ENCODE measurements at places on chromosomes 5 and 9.

DNA sequence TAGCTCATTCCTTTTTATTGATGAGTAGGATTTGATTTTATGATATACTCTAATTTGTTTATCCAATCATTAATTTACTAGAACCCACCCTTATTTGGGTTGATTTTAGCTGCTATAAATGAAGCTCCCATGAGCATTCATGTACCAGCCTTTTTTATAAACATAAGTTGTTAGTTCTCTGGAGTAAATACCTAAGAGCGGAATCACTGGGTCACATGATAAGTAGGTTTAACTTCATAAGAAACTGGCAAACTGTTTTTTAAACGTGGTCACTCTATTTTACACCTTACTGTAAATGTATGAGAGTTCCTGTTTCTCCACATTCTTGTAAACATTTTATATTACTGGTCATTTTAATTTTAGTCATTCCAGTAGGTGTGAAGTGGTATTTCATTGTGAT, 364.6 kb downstream of the NPR3 start:
- DNase-seq, result no peak

- peak; percentile 61 for DNase-seq
Measured at GRCh38 chr9:134641173-134641989, at the start of gene COL5A1. Gene COL5A1 (plus strand): TSS chr9:134641803. CDS start chr9:134642188, 385 bp downstream.

DNA sequence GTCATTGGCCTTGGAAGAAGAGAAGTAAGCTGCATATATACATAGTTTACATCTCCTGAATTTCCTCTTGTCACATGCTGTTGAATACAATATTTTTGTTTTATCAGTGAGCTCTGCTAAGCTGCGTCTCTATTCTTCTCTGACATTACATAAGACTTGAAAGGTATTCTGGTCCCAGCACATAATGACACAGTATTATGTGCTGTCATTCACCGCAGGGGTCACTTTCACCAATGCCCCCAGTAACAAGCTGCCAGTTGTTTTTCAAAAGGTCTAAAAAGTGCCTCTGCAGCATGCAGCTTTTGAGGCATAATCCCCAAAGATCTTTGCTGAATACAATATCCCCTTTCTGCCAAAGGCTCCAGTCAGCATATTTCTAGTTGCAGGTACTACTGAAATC, 349.0 kb upstream of the FAM174A start:
- no peak for DNase-seq

- peak; percentile 6 for DNase-seq
Measured at GRCh38 chr5:76082772-76083554, at the start of gene SV2C. Gene SV2C (plus strand): TSS chr5:76083383. CDS start chr5:76131751, 48,368 bp downstream.

- peak; percentile 76 for DNase-seq
Measured at GRCh38 chr9:128341435-128341849, 1.1 kb downstream of the SLC27A4 start.

- peak; percentile 62 for DNase-seq
Measured at GRCh38 chr5:125700380-125700861, 722.8 kb upstream of the GRAMD2B start.

GRCh38 chr5:168176251-168176650, 115.2 kb upstream of the WWC1 start:
- DNase-seq, result no peak

- DNase-seq, result no peak
Measured at GRCh38 chr5:173268750-173269432, 33.9 kb upstream of the NKX2-5 start.

DNA sequence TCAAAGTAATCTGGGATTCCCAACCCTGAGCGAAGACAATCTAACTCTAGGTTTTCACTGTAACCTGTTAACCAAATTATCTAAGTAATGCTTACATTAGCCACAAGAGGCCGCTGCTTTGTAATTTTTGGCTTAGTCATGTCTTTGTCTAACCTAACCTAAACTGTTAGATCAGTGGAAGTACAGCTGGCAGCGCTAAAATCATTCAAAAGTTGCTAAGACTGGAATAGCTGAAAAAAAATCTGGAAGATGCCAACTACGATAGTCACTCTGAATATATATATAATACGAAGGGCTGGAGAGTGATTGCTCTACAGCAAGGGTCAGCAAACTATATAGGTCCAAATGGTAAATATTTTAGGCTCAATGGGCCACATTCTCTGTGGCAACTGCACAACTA, 60.2 kb downstream of the FBXO38 start:
- DNase-seq, result peak; percentile 68

GRCh38 chr5:97623441-97623840, 440.4 kb upstream of the RIOK2 start:
- DNase-seq, result no peak

GRCh38 chr5:124438903-124439281, 307.5 kb downstream of the ZNF608 start:
- no peak for DNase-seq

- DNase-seq, result no peak
Measured at GRCh38 chr5:33338336-33339110, 102.2 kb upstream of the TARS1 start.

DNA sequence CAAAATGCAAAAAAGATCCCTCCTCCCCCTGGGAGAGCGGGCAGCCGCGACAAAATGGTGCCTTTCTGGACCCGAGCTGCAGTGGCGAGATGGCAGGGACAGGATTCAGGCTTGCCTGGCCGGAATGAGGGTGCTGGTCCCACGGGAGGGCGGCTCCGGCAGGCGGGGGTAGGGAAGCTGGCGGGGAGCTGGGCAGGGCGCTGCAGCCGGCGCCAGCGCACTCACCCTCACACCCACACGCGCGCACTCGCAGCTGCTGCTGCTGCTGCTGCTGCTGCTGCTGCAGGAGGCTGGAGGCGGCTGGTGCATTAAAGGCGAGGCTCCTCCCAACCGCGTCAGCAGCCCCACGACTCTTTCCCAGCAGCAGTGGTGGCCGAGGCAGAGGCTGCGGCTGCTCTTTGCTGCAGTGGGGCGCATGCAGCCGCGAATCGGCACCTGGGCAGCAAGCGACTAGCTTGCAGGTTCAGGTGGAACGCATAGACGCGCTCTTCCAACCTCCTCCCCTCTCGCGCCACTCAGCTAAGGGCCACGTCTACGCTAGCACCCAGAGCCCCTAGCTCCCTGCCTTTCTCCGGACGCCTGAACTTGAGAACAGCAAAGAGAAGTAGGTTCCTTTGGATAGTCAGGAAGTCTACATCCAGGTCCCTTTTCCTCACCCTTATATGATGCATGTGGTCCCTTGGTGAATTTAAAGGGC, at the start of gene PPP2R2B:
Gene PPP2R2B (minus strand): TSS at position 282 of the 697 bp plus-strand sequence.
- no peak for DNase-seq

- no peak for DNase-seq
Measured at GRCh38 chr5:151155775-151156506, 1.6 kb downstream of the ANXA6 start.

- DNase-seq, result no peak
Measured at GRCh38 chr5:58348996-58349728, 110.7 kb downstream of the PLK2 start.

DNA sequence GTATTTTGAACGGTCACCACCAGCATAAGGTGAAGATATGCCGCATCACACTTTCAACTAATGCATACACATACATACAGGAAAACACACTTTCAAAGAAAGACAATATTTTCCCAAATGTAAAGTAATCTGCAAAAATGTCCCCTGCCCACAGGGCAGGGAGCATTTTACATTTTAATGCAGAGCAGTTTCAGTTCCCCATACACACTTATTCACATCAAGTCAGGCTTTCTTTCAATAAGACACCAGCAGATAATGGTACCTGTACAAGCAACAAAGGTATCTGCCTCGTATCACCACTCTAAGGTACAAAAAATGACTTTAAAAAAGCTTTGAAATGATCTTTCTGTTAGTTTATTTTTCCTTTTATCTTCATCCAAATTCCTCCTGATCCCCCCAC, 247.1 kb upstream of the CCNG1 start:
- no peak for DNase-seq

- no peak for DNase-seq
Measured at GRCh38 chr9:122356627-122357026, 14.2 kb upstream of the PTGS1 start.

GRCh38 chr9:21679432-21679831, 123.0 kb upstream of the MTAP start:
- DNase-seq, result no peak

GRCh38 chr9:21252721-21253547, 13.1 kb upstream of the IFNA14 start:
- no peak for DNase-seq

DNA sequence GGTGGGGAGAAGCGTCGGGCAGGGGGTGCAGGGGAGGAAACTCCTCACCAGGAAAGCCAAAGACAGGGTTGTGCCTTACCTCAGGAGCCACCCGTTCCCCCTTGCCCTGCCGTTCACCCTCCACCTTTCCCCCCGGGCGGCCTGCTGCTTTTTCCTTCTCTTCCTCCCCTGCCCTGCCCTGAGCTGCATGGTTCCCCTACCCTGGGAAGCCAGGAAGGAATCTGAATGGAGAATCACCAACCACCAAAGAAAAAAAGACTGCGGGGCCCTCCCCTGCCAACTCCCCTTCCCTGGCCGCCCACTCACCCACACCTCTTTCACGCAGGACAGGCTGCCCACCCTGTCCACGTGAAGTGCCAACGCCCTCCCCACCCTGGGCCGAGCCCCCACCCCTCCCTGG, 820 bp upstream of the NFX1 start:
- no peak for DNase-seq

GRCh38 chr9:136541179-136541578, 4.7 kb downstream of the NOTCH1 start:
- DNase-seq, result no peak

- no peak for DNase-seq
Measured at GRCh38 chr9:123440256-123440655, 84.3 kb downstream of the CRB2 start.

DNA sequence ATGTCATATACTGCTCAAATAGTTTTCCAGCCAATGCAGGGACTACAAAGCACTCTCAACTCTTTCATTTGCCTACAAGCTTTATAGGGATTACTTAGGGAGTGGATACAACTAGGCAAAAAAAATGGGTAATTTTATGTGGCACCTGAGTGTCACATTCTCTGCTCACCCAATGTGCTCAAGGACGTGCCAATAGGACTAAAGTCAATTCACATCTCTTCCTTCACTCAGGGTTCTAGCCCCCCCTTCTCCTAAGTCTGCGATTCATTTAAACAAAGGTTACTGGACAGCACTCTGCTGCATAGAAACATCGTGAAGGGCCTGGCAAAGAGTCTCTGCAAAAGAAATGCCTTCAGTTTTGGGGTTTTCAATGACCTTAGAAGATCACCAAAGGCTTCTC, 142.3 kb downstream of the TSSK1B start:
- DNase-seq, result no peak

GRCh38 chr9:19770973-19771372, 17.9 kb downstream of the SLC24A2 start:
- DNase-seq, result no peak

DNA sequence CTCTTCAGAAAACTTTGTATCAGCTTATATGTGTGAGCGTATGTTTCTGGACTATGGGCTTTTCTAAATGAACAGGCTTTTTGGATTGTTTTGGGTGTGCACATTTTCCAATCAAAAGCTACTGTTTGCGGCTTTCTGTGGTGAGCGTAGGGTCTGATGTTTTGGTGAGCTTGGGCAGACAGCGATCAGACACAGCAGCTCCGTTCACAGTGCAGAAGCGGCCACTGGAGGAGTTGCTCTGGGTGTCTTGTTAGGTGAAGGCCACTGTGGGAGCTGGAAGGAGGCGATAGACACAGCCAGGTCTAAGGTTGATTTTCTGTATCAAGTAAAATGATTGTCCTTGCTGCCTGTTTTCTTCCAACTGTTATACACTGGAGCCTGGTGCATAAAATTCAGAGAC, 11.1 kb downstream of the PRRC2B start:
- DNase-seq, result no peak

GRCh38 chr9:2419347-2419746, 202.2 kb upstream of the VLDLR start:
- DNase-seq, result no peak

DNA sequence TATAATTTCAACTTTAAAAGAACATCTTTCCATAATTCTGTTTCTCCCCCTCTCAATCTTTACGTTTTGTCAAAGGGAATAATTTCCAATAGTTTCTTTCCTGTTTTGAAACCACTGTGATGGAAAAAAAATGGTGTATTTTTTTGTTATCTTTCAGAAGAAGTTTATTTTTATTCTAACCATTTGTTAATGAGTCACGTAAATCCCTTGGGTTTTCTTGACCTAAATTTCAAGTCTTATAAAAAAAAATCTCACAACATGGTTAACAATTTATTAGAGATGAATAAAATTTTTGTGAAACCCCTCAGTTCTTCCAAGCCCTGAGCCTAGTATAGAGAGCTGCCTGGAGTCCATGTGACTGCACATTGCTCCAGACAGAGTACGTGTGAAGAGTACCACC, 106.1 kb upstream of the FBXL17 start:
- DNase-seq, result no peak

GRCh38 chr5:78602400-78602799, 46.2 kb downstream of the LHFPL2 start:
- no peak for DNase-seq

DNA sequence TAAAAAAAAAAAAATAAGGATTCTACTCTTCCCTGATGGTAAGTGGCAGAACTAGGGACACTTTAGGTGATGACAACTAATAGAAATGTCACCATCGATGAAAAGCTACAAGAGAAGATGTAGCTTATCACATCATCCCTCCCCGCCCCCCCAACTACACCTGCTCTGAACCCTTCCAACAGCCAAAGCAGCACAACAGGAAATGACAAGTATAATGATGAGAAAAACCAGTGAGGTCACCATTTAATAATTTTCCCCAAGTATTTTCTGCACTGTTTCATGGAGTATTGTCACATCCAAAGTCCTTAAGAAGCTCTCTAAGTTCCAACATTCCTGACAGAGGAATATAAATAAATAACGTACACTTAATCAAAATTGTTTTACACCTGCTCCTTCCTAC, 221.4 kb downstream of the EFNA5 start:
- no peak for DNase-seq

DNA sequence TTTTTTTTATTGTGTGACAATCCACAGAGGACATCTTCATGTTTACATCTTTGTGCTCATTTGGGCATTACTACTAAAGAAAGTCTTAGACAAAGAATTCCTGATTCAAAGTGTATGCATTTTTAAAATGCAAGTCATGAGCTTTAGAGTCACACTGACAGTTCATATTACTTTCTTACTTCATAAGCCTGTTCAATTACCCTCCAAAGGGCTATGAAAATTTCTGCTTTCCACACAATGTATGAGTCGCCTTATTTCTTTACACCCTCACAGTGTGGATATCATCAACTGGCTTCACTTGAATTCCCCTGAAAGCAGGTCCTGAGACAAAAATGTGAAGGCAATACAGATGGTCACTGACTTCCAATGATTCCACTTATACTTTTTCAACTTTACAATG, 280.4 kb upstream of the PTGER4 start:
- no peak for DNase-seq

DNA sequence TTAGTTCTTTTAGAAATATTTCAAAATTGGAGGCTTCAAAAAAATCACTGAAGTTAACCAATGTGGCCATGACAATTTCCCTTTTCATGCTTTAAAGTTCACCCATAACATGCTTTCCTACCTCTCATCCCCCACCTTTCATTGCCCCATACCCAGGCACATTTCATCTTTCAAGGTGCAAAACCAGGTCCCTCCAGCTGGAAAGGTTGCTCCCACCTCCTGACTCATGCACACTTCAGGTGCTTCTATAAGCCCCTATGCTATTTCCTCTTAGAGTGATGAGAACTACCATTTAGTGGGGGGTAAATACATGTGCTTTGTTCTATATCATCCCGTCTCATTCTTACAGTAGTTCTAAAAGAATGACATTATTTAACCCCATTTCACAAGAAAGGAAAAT, 15.4 kb downstream of the FYB1 start:
- no peak for DNase-seq

- no peak for DNase-seq
Measured at GRCh38 chr5:125685771-125686170, 737.4 kb upstream of the GRAMD2B start.

- peak; percentile 41 for DNase-seq
Measured at GRCh38 chr5:151239237-151239861, 13.6 kb upstream of the GM2A start.

GRCh38 chr5:52922384-52922783, 66.8 kb upstream of the ITGA2 start:
- DNase-seq, result peak; percentile 72

All from ACHN (cell line).